ENCODE measurements at places on chromosomes 3 and 15.

- no peak for DNase-seq
Observed at GRCh38 chr3:123053107-123053506, 13.7 kb upstream of the PDIA5 start.

GRCh38 chr3:119255214-119255613 lies 14.5 kb upstream of the B4GALT4 start:
- DNase-seq: no peak

DNA sequence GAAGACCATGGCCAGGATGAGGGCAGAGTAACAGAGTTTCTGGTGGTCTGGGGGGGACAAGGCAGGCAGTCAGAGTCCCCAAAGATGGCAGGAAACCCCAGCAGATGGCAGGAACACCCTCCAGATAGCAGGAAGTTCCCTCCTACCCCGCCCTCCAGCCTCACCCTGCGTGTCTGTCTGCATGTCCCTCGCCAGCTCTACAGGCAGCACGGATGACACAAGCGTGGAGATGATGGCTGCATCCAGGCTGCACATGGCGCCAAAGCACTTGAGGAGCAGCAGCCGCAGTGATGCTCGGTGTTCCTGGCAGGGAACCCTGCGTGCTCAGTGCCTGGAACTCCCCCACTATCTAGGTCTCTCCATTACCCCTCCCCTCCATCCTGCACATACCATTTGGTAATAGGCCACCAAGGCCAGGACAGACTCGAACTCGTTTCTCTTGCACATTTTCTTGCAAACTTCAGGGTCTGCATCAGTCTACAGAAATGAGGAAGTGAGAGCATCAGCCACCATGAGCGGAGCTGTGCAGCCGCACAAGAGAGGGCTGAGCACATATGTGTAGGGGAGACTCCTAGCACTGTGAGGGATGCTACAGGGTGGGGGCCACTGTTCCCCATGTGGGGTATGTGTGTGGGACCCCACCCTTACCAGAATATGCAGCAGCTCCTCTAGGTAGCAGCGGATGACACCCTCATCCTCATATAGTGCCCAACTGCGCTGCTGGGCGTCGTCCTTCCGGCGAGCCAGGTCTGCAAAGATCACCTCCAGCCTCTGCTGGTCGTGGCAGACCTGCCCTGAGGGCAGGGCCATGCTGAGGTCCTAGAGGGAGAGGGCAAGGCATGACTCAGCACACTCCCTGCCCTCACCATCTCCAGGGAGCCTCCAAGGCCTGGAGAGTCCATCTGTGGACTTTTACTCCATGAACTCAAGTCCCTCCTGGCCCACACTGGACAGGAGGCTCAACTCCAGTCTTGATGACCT lies 6.0 kb downstream of the NCKIPSD start:
- no peak for DNase-seq

- no peak for DNase-seq
Observed at GRCh38 chr15:60782316-60782715, 303.4 kb upstream of the ICE2 start.

DNA sequence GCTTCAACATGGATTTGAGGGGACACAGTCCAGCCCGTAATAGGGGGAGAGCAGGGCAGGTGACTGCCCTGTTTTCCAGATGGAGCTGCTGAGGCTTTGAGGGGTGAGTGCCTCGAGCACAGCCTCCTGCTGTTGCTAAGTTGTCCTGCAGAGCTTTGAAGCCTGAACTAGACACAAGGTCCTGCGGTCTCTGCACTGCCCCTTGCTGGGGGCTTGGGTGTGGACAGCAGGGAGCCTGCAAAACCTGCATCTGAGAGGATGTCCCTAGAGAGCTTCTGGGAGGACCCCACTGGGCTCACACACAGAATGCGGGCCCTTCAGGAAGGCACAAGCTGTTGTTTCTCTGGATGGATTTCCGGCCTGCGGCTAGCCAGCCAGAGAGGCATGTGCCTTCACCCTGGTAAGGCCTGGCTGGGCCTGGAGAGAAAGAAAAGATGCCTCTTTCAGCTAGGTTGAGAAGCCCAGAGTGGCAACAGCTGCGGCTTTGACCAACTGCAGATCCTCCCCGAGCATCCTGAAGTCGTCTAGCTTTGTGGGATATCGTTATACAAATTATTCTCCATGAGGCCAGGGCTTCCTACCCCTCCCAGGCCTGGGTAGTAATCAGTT lies 226.2 kb downstream of the SLCO3A1 start:
- DNase-seq: no peak

DNA sequence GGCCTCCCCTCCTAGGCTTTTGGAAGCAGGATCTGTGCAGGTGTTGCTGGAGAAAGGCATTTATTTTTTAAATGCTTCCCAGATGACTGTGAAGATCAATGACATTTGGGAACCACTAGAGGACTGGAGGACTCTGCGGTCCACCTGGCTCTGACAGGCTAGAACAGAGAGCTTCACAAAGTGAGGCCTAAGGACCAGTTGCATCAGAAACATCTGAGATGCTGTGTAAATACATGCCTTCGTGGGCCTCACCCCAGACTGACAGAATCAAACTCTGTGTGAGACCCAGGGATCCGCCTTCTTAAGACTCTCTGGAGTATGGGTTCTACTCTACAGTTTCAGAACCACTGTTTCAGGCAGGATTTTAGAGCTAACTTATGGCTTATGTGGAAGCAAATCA lies 105.0 kb upstream of the ICE2 start:
- DNase-seq: peak; percentile 73

GRCh38 chr3:183099838-183100204 lies 525 bp upstream of the MCCC1 start:
- DNase-seq: no peak

DNA sequence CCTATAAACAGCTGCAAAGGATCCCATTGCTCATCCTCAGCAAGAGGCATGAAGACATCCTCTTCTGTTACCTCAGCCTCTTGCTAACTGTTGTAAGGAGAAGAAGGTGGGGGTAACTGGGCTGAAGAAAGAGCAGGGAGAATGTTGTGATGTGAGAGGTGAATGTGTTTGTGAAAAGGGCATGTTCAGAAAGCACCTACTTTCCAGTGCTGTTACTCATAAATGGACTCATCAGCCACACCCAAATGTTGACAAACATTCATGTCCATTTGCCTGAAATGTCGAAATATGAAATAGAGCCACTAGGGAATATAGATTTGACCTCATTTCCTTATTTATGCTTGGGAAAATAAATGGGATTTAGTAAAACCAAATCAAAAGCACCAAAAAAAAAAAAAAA lies 12.6 kb downstream of the SLC24A1 start:
- no peak for DNase-seq

DNA sequence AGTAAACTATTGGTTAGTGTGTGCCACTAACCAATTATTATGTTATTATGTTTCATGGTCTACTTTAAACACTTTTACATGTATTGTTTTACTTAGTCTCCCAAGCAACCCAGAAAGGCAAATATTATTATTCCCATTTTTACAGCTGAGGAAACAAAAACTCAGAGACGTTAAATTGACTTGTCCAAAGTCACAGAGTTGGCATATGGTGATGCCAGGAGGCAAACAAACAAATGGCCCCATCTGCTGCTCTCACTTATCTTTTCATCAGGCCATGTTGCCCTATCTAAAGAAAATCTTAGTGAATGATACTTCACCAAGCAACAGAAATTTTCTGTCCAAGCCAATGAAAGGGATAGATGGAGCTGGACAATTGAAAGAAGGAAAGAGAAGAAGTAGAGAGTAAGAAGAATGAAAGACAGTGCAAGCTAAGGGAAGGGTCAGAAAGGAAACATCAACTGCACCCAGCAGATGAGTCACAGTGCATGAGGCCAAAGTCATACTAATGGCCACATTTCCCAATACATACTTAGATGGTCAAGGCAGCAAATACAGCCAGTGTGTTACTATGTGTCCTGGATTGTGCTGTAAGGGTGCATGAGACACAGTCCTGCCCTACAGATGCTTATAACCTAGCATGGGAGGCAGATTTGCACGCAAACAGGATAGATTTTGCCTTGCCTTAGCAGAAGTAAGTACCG lies 266.9 kb downstream of the KCNMB2 start:
- DNase-seq: peak; percentile 88

DNA sequence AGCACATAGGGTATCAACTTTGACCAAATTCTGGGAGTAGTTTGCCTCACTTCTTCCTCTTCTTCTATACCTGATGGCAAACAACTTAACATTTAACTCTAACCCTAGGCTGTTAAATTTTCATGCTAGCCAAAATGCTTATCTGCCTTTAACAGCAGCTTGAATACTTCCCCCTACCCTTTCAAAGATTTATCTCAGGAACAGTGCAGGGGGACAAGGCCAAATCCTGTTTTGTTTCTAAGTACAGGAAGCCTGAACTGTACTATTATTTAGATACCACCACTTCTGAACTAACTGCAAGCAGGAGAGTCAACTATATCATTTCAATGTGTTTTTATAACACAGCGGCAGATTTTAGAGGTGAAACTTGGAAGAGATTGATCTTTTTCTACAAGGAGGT lies 104.0 kb upstream of the CNTN6 start:
- DNase-seq: no peak

GRCh38 chr15:55344206-55344605 lies 25.2 kb downstream of the PIGB start:
- no peak for DNase-seq

GRCh38 chr3:18217507-18218174 lies 207.5 kb downstream of the SATB1 start:
- no peak for DNase-seq

DNA sequence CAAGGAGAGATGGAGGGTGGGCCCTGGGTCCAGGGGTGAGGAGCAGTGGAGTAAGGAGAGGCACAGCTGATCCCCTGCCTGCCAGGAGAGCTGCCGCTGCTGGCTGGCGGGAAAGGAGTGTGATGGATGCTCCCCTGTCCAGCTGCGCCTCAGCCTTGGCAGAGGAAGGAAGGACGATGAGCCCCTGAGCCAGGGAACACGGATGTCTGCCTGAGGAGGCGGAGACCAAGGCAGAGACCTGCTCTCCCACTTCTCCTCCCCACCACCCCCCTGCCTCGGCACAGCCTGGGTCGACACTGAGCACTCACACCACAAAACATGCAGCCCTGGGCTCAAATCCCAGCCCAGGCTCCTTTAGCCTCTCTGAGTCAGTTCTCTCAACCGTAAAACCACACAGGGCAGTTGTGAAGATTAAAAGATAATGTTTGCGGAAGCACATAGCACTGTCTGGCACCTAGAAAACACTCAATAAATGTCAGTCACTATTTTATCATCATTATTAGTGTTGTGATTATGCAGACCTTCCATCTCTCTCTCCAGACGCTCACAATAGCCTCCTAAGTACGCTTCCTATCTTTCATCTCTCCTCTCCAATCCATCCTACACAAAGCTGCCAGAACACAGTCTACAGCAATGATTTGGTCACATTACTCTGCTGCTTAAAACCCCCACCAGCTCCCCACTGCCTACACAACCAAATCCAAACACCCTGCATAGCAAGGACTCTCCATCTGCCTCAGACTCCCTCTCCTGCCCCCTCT lies 52.2 kb downstream of the SEMA5B start:
- DNase-seq: no peak

DNA sequence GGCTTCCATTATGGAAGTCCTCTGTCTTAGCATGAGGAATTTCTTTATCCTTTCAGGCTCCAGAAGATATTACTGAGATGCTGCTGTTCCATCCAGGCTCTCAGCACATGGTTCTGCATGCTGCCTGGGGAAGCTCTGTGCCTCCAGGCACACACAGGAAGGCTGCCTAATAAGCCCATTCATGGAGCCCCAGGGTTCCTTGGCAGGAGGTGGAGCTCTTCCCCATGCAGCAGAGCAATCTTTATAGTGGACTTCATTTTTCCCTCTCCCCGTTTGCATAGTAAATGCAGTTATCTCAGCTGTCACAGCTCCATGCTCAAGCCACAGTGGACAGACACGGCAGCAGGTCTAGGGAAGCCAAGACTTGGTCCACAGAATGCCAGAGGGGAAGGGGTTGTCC lies 57.6 kb downstream of the BOC start:
- no peak for DNase-seq

DNA sequence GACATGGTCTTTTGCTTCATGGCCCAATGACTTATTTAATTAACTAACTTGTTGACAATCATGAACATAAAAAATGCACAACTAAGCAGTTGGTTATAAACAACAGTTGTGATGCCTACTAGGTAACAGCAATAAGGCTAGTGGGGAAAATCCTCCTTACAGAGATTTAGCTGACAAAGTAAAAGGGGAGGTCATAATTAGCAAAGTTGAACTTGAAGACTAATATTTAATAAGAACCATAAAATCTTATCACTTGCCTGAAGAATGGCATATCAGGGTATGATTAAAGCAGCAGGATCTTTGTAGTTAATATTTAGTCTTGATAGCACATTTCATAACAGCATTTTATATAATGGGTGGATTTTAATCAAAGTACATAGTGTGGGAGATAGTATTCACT lies 84.2 kb downstream of the MME start:
- DNase-seq: no peak

DNA sequence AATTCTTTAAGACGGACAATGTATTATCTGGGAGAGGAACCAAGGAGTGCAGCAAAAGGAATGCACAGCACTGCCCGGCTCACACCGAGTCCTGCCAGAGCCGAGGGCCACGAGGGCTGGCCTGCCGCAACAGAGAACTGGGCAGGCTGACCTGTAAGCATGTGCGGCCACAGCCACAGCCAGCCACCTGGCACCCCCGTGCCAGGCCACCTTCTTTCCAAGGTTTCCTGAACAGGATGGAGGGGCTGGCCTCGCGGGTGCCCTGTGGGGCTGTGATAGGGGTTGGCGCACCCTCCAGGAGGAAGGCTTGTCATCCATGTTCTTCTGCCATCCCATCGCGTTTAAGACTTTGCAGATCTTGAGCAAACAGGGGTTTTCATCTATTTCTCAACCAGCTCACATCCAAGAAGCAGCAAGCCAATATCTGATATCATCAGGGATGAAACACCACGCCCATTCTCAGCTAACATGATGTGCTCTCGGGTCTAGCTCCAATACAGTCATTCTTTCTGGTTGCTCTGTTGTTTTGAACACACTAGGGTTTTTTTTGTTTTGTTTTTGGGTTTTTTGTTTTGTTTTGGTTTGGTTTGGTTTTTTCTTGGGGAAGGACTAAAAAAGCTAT lies 10.2 kb downstream of the CA12 start:
- DNase-seq: no peak

- no peak for DNase-seq
Observed at GRCh38 chr15:74580538-74581350, 34.9 kb upstream of the CLK3 start.

DNA sequence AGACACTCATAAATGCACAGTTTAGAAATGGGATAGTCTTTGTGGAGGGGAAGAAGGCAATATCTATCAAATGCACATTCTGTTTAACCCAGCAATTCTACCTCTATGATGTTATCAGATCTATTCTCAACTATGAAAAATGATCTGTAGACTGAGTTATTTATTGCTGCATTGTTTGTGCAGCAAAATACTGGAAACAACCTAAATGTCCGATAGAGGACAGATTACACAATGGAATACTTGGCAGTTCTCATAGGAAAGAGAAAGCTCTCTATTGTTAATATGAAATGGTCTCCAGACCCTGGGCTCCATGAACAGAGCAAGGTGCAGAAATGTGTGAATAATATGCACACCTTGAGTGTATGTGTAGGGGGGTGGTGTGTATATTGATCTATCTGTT lies 49.0 kb upstream of the SELENOK start:
- no peak for DNase-seq

- DNase-seq: no peak
Observed at GRCh38 chr3:15384510-15385237, 42.7 kb downstream of the METTL6 start.
